ENCODE measurements at places on chromosomes 5 and 9. TPM values are rescaled to one million over a fixed set of nuclear protein-coding genes. Genes with fewer than 3 reads are reported as not detected.

PCDHA11 gene
- 0.29 TPM for total RNA-seq

CCDC112 gene
- total RNA-seq = 4.1 TPM

NAIP gene
- total RNA-seq = 13.7 TPM

OLFM1 gene
- 25.5 TPM for total RNA-seq

PRSS3 gene
- total RNA-seq = not detected

CD180 gene
- total RNA-seq = 0.68 TPM

PCA3 gene
- total RNA-seq = not detected

TAF11L10 gene
- total RNA-seq = not detected

ZNF366 gene
- total RNA-seq = 7.0 TPM

ABO gene
- 1.7 TPM for total RNA-seq

HRH2 gene
- 24.3 TPM for total RNA-seq

IRX1 gene
- total RNA-seq = not detected

ANKRD18B gene
- not detected for total RNA-seq

PCDHGA3 gene
- total RNA-seq = 5.8 TPM

PRDM9 gene
- not detected for total RNA-seq

BHMT2 gene
- total RNA-seq = 16.3 TPM

Measured in left cardiac atrium (tissue), 4 donors.